ENCODE measurements at places on chromosomes 1 and 21.

DNA sequence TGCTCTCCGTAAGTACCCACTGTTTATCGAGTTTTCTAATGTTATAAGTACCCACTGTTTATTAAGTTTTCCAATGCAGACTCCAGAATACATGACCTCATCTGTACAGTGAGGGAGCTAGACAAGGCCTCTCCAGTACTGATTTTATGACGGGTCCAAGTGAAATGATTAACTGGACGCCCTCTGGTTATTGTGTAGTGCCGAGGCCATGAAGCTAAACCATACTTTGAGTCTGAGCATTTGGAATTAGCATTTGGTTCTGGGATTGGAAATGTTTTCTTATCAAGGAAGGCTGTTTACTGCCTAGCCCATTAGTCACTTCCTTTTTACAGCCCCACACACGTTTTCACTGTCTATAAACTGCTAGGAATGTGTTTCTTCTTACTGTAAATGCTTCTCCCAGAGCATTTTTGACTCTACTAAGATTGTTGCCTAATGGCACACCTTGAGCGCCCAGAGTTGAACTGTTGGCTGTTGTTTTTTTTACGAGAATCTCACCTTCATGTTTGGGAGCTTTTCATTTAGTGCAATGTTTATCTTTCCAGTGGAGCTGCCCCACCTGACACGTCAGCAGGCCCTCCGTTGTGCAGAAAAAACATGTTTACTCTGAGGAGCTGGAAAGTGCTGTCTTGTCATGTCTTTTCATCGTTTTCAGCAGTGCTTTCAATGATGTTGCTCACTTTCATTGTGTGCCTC lies 26.9 kb downstream of the SPATA46 start:
- DNase-seq, result no peak

DNA sequence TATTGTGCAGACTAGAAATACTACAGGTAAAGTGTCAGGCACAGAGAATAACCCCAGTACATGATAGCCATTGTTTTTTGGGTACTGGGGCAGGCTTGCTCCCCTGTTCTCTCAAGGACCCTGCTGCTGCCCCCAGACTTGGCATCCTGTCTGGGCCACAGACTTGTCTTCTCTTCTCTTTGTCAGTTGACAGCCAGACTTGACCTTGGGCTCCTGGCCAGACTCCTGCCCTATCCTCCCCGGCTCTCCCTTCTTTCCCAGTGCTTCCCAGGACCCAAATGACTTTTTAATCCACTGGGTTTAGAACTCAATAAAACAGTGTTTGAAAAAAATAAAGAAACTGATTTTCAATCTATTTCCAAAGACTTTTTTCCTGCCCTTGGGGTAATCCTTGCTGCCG lies 43.2 kb downstream of the ZSCAN20 start:
- DNase-seq, result no peak

DNA sequence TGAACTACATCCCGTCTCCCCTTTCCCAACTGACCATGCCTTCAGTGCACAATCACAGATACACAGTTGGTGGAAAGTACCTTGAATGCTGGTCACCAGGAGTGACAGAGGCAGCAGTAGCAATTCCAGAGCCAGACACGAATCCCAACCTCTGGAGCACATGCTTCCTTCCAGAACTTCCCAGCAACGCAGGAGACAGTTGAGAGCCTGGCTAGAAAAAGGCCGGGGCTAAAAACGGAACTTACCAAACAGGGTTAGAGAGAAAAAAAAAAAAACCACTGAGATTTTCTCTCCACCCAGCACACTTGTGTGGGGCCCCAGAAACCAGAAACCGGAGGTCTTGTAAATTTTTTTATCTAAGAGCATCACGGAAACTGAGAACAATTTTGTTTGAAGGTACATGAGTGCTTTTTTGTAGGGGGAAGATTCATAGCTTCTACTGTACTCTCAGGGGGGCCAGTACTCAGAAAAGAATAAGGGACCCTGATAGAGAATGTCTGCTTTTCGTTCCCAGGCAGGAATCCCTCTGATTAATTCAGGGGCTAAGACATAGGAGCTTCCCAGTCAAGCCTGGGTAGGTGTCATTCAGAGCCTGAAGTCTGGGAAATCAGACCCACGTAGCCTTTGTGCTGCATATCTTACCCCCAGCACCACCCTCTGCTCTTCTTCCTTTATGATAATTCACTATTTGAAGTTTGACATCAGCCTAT lies at the start of gene CD48:
Gene CD48, minus strand, starts transcription at position 221 of the 710 bp plus-strand sequence. Its CDS starts 59 bp downstream, at position 162.
- peak; percentile 33 for DNase-seq

GRCh38 chr1:197671140-197671539 lies 104.1 kb downstream of the DENND1B start:
- DNase-seq, result no peak

DNA sequence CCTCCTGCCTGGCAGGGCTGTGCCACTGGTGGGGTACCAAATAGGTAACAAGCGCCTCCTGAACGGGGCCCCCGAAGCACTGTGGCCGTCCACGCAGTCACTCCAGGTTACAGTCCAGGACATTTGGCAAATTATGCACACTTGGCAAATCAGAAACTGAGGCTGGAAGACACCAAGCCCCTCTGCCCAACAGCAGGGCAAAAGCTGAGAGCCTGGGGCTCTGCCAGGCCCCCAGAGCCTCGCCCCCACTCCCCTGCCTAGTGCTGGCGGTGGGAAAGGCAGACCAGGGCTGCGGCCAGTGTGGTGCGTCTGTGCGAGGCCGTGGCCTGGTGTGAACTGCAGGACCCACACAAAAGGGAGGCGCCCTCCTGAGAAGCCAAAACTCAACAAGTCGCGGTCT lies 9.4 kb downstream of the PANK4 start:
- DNase-seq, result no peak

Data from stimulated activated CD4-positive, alpha-beta T cell treated with anti-CD3 and anti-CD28 coated beads, Interleukin-12 subunit alpha, Interleukin-12 subunit beta, amount 100 ng/mL, for 4 hours (primary cell).